Epithelial cell of proximal tubule (primary cell): ENCODE measurements at places on chromosomes 1 and 21. TPM values are rescaled to one million over a fixed set of nuclear protein-coding genes. Genes with fewer than 3 reads are reported as not detected.

Gene FLG2
- not detected in 2 replicates for total RNA-seq

Gene RHD
- total RNA-seq: not detected in 2 replicates

Gene TMPRSS3
- 0.43 and 2.0 TPM in 2 replicates for total RNA-seq

Gene HCRTR1
- not detected in 2 replicates for total RNA-seq

Gene ZP4
- total RNA-seq: not detected in 2 replicates

Gene LAMB3
- 65.5 and 72.0 TPM in 2 replicates for total RNA-seq
